ENCODE measurements at places on chromosomes 2 and 18.

GRCh38 chr2:178804791-178805190 lies 2.4 kb downstream of the TTN start:
- no peak for DNase-seq

GRCh38 chr2:144370937-144371584 lies 148.9 kb downstream of the ZEB2 start:
- DNase-seq: no peak

DNA sequence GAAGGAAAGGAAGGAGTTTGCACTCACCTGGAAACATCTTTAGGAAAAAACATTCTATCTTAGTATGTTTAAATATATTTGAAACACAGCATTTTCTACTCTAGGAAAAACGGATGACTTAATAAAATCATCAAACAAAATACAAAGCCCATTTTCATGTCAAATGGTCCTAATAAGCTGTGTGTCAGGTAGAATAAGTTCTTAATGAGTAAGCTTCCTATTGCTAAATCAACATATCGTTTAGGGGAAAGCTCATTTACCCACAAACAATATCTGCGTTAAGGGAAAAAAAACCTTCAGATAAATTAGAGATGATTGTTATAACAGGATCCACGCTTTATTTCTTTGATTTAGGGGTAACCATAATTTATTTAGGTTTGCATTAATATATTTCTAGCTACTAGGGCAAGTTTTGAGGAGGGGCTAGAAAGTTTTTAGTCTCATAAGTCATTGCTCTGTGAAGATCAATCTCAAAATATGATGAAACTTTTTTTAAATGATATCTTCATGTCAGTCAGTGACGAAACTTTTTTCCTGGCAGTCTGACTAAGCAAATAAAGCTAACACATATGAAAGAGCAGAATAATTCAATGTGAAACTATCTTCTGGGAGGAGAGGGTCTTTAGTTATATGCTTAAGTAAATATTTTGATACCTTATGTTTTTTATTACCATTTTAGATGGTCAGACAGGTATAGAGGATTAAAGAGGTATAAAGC lies 147.1 kb downstream of the WDSUB1 start:
- DNase-seq: no peak

DNA sequence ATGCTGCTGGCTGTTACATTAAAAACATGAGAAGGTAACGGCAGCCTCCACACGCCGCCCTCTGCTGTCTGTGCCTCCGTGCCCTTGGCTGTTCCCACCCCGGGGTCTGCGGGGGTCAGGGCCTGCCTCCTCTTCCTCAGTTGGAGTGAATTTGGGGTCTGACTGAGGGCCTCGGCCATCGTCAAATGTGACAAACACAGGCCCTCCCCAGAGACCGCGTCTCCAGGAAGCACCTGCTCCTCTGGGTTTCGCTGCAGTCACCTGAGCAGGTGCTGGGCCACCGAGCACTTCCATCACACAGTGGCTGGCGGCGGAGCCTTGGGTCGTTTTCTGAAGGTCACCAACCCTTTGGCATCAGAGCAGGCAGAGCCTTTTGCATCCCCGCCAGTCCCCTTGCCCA lies 70.9 kb downstream of the NFATC1 start:
- DNase-seq: no peak

DNA sequence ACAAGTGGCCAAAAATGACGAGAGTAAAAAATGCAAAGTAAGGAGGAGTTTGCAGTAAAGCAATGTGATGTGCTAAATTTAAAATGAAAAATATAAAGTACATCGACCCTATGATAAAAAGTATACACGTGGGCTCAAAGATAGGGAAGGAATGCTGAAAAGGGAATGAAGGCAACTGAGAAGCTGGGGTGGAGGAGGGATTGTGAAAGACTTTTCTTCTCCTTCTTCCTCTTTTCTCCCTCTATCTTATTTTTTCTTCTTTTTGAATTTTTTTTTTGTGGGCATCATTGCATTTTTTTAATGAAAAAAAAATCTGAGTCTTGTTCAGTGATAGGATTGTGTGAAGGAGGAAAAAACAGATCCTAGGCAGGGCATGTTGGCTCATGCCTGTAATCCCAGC lies 57.6 kb upstream of the STK17B start:
- DNase-seq: no peak

- no peak for DNase-seq
Observed at GRCh38 chr2:45607701-45608100, 3.4 kb downstream of the SRBD1 start.

DNA sequence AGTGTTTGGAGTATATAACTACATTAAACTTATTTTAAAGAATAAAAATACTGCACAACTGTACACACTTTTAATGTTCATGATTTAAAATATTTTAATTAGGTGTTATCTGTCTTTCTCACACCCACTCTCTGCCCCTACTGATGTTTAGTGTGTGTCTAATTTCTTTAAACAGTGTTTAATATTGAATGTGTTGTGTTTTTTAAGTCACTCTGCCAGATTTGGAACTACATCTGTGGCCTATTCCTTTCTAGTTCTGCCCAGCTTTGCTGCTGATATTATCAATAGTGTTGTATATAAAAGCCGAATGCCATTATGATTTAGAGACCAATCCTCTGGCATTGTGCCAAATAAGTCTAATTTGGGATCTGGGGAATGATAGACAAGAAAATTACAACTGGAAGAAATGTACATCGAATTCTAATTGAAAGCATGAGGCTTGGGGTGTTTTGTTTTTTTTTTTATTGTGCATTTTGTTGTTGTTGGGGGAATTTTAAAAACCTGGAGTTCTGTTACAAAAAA lies 398.0 kb downstream of the CPS1 start:
- DNase-seq: no peak

DNA sequence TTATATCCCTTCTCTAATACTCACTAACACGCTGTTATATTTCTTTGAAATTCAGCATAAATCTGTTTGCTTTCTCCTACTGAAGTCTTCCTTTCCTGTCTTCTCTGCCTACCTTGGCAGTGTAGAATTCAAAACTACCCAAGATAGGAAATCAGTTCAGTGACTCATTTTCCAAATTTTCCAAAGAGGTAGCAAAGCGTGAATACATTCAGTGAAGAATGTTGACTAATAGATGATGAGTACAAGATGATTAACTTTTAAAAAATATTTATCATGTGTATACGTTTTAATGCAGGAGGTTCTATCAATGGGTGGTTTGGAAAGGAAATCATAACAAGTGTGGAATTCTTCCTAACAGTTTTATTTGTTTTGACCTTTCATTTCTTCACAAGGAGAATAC lies 201.9 kb upstream of the SLC8A1 start:
- DNase-seq: no peak

GRCh38 chr2:25259737-25260124 lies 82.0 kb downstream of the DNMT3A start:
- no peak for DNase-seq

GRCh38 chr2:177270531-177270930 lies 6.0 kb upstream of the NFE2L2 start:
- no peak for DNase-seq

DNA sequence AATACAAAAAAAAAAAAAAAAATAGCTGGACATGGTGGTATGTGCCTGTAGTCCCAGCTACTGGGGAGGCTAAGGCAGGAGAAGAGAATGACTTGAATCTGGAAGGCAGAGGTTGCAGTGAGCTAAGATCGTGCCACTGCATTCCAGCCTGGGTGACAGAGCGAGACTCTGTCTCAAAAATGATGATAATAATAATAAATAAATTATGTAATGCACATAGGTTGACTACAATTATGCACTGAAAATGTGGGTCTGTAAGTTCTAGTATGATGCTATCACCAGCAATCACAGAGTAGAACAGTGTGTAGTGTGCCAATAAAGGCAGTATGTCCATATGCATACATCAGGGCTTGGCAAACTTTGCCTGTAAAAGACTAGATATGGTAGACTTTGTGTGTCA lies 55.6 kb upstream of the MYCN start:
- no peak for DNase-seq

DNA sequence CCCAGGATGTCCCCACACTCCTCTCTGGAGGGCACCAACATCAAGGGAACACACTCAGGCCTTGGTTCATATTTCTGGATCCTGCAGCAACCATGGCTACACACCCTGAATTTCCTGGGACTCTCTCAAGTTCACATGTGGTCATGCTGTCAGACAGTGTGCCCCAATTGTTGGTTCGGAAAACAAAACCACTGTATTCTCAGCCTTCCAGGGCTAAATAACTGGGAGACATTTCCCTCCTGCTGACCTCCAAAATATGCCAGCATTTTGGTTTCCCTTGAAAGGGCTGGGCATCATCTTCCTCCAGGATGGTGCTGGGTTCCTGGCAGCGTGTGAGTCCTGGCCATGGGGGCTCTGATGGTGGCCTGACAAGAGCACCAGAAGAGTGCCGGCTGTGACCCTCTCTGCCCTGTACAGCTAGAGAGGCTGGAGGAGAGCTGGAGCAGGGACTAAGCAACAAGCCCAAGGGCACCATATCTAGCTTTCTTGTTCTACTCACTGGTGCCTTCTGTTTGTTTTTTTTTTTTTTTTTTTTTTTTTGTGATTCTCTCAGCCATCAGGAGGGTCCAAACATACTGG lies 37.5 kb upstream of the WIPF1 start:
- no peak for DNase-seq

GRCh38 chr2:157628477-157629415 lies at the start of gene ACVR1C:
Gene ACVR1C, minus strand, starts transcription at chr2:157628864. Its CDS starts 220 bp downstream, at chr2:157628644.
- peak; percentile 55 for DNase-seq

- DNase-seq: no peak
Observed at GRCh38 chr2:177573120-177573519, 180.5 kb downstream of the AGPS start.

DNA sequence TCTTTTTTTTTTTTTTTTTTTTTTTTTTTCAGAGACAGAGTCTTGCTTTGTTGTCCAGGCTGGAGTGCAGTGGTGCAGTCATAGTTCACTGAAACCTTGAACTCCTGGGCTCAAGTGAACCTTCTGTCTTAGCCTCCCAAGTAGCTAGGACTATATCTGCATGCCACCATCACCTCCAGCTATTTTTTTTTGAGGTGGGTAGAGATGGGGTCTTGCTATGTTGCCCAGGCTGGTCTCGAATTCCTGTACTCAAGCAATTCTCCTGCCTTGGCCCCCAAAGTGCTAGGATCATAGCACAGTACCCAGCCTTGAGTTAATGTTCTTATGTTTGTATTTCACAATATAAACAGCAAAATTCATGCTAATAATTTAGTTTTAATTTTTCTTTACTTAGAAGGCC lies 62.9 kb upstream of the IGFBP2 start:
- DNase-seq: no peak

DNA sequence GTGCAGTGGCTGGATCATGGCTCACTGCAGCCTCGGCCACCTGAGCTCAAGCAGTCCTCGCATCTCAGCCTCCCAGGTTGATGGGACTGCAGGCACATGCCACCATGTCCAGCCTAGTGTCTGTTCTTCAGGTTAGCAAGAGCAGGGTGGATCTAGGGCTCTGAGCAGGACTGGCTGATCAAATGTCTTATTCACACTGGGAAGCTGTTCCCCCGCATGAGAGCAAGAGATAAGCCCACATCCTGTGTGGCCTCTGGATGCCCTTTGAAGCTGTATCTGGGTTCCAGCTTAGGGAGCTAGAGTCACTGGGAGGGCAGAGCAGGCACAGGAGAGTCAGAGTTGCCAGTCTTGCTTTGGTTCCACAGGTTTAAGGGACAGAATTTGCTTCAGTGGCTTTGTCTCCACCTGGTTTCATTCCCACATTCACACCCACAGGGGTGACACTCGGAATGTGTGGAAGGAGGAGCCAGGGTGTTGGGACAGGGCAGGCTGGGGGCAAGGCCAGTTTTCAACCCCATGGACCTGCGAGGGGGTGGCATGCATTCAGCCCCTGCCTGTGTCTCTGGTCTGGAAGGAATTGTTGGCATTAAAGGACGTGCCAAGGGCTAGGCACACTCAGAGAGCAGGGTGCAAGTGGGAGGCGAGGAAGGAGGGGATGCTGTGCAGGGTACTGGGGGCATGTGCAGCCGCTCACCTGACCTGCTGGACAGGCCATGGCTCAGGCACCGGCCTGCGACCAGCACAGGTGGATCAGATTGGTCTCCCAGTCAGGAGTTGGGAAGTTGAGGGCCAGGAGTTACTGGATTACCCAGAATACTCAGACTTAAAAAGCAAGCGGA lies 24.5 kb downstream of the PTPN18 start:
- DNase-seq: no peak

DNA sequence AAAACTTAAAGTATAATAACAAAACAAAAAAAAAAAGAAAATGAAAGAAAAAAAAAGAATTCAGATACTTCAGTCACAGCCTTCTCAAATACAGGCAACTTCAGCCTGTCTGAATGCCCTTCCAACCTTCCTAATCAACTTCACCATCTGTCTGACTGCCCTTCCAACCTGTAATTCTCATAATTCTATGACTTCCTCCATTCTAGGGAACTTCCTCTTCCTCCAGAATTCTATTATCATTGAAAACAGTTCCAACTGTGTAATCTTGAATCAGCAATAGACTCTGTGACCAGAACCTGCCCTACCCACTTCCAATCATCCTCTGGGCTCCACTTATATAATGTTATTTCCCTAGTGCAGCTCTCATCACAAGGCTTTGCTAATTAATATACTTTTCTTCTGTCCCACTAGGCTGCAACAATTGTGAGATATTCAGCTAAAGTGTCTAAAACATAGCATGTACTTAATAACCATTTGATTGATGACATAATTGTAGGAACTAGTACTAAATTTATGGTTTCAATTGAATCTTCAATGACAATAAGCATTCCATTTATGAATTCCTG lies 127.3 kb downstream of the UPP2 start:
- no peak for DNase-seq

- no peak for DNase-seq
Observed at GRCh38 chr2:101793277-101793969, 95.9 kb downstream of the MAP4K4 start.

GRCh38 chr2:218708086-218708485 lies 2.5 kb upstream of the TTLL4 start:
- no peak for DNase-seq

GRCh38 chr2:215082446-215082845 lies 56.0 kb downstream of the ABCA12 start:
- DNase-seq: no peak

DNA sequence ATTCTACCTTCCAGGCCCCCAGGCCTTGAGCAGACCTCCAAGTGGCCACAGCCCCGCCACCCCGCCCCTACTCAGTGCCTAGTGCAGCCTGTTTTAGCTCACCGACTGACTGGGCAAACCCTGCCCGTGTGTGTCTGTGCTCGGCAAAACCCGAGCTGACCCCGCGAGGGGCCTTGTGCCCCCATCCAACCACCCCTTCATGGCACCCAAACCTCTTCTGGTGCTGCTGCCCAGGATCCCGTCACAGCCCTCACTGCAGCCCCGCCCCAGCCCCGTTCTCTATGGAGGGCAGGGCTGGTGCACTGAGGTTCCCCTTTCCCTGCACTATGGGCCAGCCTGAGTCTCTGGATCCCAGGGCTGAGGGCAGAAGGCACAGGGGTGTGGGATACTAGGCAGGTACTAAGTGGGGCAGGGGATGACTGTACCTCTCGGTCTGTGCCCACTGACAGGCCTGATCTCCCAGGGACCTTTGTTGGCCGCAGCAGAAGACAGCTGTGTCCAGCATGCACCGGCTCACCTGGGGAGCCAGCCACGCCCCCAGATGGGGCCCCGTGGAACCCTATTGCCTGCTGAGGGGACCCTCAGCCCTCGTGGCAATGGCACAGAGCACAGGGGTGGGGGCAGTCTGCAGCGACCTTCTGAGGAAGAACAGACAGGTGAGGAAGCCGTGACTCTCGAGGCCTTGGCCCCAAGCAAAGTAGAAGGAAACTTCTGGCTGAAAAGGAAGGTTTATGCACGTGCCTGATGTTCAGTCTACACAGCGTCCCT lies 69.9 kb upstream of the OTOS start:
- DNase-seq: no peak

All from T-cell (primary cell).